ENCODE measurements at places on chromosomes 13 and 19.

DNA sequence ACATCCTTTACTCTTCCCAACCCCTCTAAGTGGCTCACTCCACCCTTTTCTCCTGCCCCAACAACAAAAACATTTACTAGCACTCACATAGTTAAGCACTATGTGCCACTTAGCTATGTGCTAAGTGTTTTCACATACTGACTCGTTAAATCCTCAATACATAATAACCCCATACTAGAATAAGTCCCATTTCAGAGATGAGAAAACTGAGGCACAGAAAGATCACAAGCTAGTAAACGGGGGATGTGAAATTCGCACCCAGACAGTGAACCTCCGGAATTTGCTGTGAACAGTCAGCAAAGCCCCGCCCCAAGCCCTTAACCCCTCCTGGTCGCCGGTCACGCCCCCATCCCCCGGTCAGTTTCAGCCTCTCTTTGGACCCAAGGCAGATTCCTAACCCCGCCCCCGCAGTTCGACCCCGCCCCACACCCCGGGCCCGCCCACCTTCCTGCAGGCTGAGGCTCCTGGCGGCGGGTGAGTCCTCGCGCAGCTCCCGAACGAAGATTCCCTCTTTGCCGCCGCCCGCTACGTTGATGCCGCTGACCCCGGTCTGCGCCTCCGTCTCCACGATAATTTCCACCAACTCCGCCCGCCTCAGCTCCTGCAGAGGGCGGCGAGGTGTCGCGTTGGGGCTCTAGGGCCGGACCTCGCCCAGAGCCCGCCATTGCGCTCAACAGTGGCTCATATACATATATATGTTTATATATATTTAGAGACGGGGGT, 9.8 kb downstream of the PRX start:
- DNase-seq = no peak

DNA sequence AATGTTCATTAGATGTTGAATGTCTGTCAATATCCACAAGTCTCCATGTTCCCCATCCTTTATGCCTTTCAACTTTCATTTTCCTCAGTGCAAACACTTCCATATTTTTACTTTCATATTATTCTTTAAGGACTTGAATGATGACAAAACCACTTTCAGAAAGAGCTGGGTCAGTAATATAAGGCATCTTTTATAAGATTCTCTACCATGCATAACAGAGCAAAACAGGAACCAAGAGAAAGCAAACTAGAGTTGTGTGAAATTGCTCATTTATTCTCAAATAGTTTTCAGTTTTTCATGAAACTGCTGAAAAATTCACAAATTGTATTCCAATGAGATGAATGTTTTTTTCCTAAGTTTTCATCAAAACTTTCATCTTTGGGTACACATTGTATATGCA, 1247.6 kb downstream of the PCDH17 start:
- DNase-seq = no peak

DNA sequence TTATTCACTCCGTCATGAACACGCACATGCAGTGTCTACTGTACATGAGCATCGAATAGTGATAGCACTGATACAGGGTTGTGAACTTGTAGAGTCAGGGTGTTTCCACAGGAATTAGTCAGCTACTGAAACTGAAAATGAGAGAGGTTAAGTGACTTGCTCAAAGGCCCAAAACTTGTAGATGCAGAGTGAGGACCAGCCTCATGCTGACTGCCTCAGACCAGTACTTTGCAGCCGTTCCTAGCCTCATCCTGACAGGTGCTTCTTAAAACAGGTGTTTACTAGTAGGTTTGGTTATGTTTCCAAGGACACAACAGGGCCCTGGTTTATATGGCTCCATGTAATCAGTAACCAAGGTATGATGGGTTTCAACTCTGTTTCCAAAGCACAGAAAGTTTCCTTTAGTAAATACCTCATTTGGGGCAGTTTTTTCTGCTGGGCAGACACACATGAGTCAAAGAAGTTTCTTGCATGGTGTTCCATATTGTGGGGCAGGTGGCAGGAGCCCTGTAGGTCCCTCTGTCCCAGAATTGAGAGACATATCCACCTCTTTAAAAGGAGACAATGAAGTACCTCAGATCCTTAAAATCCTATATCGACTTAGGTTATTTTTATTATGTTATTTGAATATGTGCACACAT, 16.0 kb downstream of the FGF9 start:
- no peak for DNase-seq

DNA sequence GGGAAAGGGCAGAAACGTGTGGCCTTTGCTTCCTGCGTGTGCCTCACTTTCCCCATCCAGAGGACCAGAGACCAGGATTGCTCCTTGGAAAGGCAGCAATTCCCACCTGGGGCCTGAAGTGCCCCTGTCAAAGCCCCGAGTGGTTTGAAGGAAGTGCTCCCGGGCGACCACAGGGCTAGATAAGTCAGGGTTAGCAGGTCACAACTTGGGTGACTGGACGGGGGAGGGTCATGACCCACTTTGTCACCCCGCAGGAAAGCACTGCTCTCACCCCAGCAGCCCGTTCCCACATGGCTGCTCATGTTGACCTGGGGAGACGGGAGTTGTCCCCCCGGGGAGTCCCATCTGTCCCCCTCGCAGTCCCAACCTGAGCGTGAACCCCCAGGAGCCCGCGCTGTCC, 459 bp downstream of the PRAM1 start:
- DNase-seq = no peak
